ENCODE measurements at places on chromosomes 5 and 9.

GRCh38 chr5:115770466-115770865 lies 46.0 kb downstream of the CDO1 start:
- DNase-seq: no peak

- peak; percentile 57 for DNase-seq
These were observed 24.2 kb upstream of the RNU6ATAC start for GRCh38 chr9:134188386-134189144.

- DNase-seq: no peak
These were observed 582.6 kb upstream of the TLE4 start for GRCh38 chr9:78989031-78989658.

GRCh38 chr9:130267930-130268329 lies 2.4 kb downstream of the HMCN2 start:
- DNase-seq: no peak

DNA sequence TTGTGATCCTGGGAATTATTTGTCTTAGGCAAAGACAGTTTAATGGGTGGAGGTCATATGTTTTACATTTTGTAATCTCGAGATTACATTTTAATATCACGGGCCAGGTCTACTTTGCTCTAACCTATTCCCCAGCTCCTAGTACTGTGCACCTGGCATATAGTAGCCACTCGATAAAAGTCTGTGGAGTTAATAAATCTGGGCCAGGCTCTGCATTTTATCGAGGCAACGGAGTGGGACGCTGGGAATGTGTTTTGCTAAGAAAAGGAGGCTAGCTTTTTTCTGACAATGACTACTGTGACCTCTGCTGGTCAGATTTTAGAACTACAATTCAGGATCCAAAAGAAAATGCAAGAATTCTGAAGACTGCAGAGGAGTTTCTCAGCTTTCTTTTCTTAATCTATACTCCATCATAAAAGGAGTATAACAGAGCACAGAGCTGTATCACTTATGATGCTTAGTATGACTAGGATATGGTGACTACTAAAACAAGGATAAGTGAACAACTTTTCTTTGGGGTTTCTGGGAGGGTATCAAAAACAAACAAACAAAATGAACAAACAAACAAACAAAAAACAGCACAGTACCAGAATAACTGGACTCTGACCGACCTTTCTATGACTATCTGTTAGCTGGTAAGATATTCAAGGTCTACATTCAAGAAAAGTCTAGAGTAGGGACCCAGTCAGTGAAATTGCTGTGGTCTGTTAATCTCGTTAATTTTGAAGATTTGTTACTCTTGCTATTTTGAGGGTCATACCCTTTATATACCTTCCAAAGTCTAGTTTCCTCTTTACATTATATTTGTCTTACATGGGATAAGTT lies 46.1 kb upstream of the CER1 start:
- DNase-seq: peak; percentile 58

- no peak for DNase-seq
These were observed 372.1 kb downstream of the DTWD2 start for GRCh38 chr5:118616281-118616680.

DNA sequence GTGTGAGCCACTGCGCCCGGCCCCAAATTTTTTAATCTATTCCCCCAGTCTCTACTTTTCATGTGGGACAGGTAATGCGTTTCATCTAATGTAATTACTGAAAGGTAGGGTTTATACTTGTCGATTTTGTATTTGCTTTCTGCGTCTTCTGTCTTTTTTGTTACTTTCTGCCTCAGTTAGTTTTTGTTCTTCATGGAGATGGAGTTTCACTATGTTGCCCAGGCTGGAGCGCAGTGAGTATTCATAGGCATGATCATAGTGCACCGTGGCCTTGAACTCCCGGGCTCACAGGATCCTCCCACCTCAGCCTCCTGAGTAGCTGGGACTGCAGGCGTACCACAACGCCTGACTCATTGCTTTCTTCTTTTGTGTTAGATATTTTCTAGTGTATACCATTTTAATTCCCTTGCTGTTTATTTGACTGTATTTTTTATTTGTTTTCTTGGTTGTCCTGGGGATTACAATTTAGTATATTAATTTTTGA lies 23.4 kb downstream of the EHMT1 start:
- DNase-seq: no peak

GRCh38 chr5:101679816-101680215 lies 616.3 kb downstream of the SLCO4C1 start:
- DNase-seq: no peak

- DNase-seq: no peak
These were observed 116.1 kb downstream of the GIN1 start for GRCh38 chr5:103003872-103004271.

DNA sequence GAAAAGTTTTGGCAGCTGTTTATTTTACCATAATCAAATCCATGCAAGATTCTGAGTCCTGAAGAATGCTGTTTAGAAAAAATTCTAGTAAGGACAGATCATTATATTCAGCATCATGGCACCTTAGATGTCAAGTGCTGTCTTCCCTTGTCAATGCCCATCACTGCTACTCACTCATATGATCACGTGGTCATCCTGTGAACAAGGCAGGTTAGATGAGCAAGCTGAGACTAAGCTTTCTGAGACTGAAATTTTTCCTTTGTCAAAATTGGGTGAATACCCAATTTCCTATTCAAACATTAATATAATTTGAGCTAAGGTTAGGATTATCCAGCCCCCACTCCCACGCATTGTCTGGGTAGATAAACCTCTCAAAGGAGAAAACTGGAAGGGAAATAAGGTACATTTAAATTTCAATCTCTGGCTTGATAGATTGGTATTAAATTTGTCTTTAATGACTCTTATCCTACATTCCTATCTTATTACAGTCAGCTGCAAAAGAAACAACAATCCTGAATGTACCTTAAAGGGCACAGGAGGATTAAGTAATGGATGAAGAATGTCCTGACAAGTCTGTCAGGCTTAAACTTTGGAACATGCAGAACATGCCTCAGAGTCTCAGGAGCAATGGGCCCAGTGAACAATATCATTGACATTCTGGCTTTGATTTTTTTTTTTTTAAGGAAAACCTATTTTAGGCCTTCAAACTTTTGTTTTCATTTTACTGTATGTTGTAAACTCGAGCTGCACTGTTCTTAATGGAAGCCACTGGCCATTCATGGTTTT lies 148.7 kb upstream of the RANBP3L start:
- DNase-seq: peak; percentile 47

DNA sequence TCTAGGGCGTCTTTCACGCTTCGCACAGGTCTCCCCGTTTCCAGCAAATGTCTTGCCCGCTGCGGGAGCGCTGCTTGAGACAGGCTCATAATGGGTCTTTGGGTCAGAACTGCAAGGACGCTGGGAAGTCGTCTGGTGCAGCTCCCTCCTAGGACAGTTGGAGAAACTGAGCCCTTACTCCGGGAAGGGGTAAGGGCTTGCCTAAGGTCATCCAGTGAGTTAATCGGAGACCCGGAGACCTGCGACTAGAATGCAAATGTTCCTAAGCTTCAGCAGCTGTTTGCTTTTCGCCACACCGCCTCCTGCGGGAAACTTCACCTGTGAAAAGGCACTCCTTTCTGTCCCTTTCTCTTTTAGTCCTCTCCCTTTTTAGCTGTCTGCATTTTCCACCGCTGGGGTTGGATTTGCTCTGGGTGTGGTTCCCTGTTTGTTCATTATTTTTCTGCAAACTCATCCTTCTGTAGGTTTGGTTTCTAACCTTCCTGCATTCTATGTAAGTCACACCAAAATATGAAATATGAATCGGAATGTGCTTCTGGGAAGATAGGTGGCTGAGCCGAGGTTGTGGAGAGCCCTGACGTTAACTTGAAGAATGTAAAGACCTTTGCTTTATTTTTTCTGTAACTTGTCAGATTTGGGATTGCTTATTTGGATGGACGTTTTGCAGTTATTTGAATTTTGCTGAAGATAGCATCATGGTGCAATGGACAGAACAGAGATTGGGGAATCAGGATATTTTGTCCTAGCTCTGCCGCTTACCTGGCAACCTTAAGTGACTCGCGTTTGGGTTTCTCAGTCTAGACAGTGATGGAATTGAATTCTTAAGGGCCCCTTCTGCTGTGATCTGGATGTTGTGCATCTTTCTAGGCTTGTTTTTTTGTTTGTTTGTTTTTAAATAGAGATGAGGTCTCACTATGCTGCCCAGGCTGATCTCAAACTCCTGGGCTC lies 909 bp downstream of the SLC36A1 start:
- DNase-seq: no peak

- peak; percentile 28 for DNase-seq
These were observed 167.5 kb downstream of the TTC39B start for GRCh38 chr9:15139469-15139868.

GRCh38 chr5:7398596-7399280 lies 2.8 kb downstream of the ADCY2 start:
- DNase-seq: no peak

DNA sequence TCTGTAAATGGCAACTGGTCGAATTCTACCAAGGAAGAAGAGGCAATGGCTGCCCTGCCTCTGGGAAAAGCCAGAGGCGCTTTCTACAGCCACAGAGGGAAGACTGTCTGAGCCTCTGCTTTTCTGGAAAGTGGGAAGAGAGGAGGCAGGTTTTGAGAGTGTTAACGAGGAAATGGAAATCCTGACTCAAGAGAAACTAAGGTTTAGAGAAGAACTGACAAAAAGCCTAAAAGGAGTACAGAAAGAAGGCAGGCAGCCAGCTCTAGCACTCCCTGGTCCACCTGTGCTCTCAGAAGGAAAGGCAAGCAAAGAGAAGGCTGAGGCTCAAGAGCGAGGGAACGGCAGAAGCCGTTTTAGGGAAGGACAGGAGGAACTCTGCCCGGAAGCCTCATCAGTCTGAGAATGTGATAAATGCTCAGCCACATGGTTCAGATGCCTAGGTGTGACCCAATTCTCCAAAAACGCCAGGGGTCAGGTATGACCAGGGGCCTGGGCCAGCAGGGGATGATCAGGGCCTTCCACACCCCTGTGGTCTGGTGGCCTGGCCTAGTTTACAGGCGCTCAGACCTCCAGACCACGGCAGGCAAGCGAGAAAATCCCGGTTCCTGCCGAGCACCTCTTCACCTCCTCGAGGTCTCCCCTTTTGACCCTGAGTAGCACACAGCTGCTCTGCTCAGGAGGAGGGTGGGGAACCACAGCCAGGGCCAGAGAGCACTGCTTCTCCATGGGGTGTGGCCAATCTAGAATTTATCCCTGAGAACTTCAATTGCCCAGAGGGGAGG lies 79.9 kb upstream of the FBXW11 start:
- DNase-seq: no peak

- DNase-seq: no peak
These were observed 62.2 kb downstream of the BOD1 start for GRCh38 chr5:173554038-173554955.
